B cell (primary cell): ENCODE measurements at places on chromosomes 1 and 21.

DNA sequence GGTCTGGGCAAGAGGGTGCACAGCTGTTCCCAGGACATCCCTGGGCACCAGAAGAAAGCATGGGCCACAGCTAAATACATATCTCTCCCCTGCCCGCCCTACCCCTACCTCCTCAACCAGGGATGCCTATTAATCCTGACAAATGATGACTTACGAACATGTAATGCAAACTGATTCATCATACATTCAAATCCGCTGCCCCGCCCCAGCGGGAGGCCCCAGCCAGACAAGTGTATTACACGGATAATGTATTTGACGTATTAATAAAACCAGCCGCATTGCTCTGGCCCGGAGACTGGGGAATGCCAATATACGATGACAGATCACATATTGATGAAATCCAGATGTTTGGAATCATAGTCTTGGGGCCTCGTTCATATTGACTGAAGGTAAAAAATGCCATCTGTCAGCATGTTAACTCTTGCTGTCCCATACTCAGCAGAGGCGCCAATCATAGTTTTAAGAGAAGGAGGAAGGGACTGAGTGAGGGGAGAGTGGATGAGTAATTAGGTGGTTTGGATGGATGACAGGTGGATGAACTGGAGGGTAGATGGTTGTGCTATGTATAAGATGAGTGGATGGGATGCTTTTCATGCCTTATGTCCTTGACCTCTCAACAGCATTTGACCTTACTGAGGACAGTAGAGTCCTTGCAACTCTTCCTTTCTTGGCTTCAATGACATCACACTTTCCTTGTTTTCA lies 68.2 kb downstream of the TMEM53 start:
- H3K27ac ChIP-seq: no peak overlapping the region
- H3K4me1 ChIP-seq: no peaks in the 10 kb centered on the region

DNA sequence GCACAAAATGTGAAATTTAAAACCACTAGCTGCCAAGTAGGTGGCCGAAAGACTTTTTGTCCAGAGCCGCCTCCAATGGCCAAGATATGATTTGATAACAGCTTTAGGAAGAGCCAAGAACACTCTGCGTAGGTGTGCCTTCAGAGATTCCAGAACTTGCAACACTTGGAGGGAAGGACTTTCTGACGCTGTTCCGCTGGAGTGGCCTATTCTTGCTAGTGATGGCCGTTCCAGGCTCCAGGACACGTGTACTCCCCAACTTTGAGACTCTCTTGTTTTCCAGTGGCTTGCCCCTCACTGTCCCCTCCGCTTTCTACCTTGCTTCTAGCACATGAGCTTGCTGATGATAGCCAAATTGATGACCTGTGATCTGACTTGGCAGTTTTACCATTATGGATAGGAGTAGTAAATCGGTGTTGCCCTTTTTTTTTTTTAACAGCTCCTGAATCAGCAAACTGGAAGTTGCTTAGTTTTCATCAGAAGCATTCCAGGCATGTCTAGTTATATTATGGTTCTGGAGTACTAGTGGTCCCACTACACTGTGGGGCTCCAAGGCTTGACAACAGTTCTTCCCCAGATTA lies 1.0 kb downstream of the PRDX6 start:
- H3K36me3 ChIP-seq: peaks cover 2% of the 10 kb centered on the region
- peak overlapping the region; percentile 83 for H3K27ac ChIP-seq
- H3K4me3 ChIP-seq: peak overlapping the region; percentile 71
- H3K4me1 ChIP-seq: peaks cover 23% of the 10 kb centered on the region
- H3K27me3 ChIP-seq: no peaks in the 10 kb centered on the region

DNA sequence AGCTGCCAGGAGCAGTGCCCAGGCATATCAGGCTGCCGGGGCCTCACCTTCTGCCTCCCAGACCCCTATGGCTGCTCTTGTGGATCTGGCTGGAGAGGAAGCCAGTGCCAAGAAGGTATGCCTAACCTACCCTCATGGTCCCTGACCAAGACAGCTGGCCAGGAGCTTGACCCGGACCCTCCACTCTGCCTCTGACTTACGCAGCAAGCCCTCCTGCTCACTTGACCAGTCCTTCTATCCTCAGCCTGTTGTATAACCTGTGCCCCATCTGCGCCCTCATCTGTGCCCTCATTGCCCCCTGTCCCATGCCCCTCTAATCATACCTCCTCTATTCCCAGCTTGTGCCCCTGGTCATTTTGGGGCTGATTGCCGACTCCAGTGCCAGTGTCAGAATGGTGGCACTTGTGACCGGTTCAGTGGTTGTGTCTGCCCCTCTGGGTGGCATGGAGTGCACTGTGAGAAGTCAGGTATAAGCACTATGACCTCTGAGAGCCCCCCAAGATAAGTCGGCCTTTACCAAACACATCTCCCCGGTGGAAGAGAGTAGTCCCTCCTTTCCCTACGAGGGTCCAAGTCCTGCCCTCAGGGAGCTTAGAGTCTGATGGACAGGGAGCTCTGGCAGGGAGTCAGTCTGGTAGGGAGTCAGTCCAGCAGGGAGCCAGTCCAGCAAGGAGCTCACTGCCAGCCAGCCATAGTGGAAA lies 6.8 kb downstream of the TIE1 start:
- H3K27me3 ChIP-seq: no peaks in the 10 kb centered on the region
- H3K4me1 ChIP-seq: no peaks in the 10 kb centered on the region
- H3K27ac ChIP-seq: no peak overlapping the region
- no peaks in the 10 kb centered on the region for H3K36me3 ChIP-seq
- no peak for DNase-seq

DNA sequence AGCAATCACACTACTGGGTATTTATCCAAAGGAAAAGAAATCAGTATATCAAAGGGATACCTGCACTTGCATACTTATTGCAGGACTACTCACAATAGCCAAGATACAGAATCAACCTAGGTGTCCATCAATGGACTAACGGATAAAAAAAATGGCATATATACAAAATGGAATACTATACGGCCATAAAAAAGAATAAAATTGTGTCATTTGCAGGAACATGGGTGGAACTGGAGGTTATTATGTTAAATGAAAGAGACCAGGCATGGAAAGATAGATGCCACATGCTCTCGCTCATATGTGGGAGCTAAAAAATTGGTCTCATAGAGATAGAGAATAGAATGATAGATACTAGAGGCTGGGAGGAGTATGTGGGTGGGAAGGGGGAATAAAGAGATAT lies 29.3 kb upstream of the CAP1 start:
- no peaks in the 10 kb centered on the region for H3K27me3 ChIP-seq
- peaks cover 26% of the 10 kb centered on the region for H3K4me1 ChIP-seq
- H3K36me3 ChIP-seq: no peaks in the 10 kb centered on the region
- no peak for DNase-seq
- H3K4me3 ChIP-seq: no peak overlapping the region

DNA sequence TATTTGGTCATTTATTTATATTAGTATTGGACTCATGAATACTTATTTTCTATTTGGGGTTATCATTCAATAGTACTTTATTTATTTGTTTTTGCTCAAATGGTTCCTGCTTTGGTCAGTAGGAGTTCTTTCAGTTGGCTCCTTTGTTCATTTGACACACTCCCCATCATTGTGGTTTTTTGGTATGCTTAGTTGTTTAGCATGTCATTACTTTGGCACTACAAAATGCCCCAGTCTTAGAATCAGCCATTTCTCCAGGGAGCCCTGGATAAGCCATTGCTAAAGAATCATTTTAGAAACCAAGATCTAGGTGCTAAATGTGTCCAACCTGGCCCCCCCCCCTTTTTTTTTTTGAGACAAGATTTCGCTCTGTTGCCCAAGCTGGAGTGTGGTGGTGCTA lies 61.7 kb upstream of the MRPS6 start:
- DNase-seq: no peak
- H3K27ac ChIP-seq: no peak overlapping the region
- H3K4me3 ChIP-seq: no peak overlapping the region
- H3K36me3 ChIP-seq: no peaks in the 10 kb centered on the region
- no peaks in the 10 kb centered on the region for H3K4me1 ChIP-seq
- no peaks in the 10 kb centered on the region for H3K27me3 ChIP-seq

GRCh38 chr1:111204983-111205713 lies 4.7 kb upstream of the DENND2D start:
- H3K36me3 ChIP-seq: no peaks in the 10 kb centered on the region
- H3K27ac ChIP-seq: peak overlapping the region; percentile 88
- H3K4me3 ChIP-seq: peak overlapping the region; percentile 85
- DNase-seq: peak; percentile 64

GRCh38 chr1:243731301-243731891 lies 118.6 kb downstream of the AKT3 start:
- H3K4me3 ChIP-seq: no peak overlapping the region
- H3K4me1 ChIP-seq: peaks cover 22% of the 10 kb centered on the region

DNA sequence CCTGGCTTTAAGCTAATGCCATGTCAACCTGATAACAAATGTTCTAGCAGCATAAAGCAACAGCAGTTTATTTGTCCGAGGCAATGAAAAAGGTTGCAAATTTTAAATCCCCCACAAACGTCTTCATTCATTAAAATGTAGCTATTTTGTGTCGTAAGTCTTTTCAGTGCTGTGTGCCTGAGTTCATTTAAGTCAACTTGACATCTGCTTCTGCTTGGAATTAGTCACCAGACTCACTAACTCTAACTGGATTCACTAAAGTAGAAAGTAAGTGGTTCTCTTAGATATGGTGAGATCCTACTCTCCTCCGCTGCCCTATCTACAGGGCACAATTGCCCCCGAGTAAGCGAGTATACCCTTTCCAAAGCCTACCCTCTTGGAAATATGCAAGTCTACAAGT lies 118.4 kb upstream of the CHRM3 start:
- no peaks in the 10 kb centered on the region for H3K4me1 ChIP-seq
- no peak overlapping the region for H3K27ac ChIP-seq
- no peaks in the 10 kb centered on the region for H3K36me3 ChIP-seq
- H3K4me3 ChIP-seq: no peak overlapping the region

DNA sequence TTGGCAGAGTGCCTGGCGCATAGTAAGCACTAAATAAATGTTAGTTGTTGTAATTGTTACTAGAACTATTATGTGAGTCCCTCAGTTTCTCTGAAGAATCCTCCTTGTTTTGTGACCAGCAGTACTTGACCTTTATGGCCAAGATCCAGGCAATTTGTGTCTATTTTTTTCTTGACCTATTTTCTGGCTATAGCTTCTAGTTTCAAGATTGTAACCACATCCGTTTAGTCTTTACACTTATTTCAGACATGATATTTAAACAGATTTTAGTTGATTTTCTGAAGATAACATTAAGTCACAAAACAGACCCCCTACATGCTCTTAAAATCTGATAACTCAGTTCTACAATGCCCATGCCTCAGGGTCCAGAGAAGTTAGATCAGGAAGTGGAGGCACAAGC lies 50.3 kb downstream of the CDC7 start:
- no peak overlapping the region for H3K4me3 ChIP-seq
- no peak overlapping the region for H3K27ac ChIP-seq
- H3K4me1 ChIP-seq: peaks cover 15% of the 10 kb centered on the region
- H3K27me3 ChIP-seq: no peaks in the 10 kb centered on the region

GRCh38 chr1:217251121-217251520 lies 379.8 kb downstream of the GPATCH2 start:
- H3K27ac ChIP-seq: no peak overlapping the region
- H3K27me3 ChIP-seq: no peaks in the 10 kb centered on the region
- no peaks in the 10 kb centered on the region for H3K36me3 ChIP-seq
- no peaks in the 10 kb centered on the region for H3K4me1 ChIP-seq

DNA sequence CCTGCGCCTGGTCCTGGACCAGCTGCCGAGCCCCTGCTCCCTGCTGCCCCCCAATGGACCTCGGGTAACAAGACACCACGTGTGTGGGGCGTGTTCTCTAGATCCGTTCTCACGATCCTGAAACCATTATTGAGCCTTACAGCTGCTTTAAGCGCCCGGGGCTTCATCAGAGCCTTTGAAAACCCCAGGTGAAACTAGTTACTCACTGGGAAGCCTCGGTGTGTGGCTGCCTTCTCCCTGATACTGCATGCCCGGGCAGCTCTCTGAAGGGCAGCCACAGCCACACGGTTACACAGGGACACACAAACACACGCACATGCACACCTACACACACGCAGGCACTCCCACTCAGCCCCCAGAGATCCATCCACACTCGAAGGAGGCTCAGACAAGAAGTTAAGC lies 5.3 kb downstream of the HES2 start:
- H3K36me3 ChIP-seq: no peaks in the 10 kb centered on the region
- no peak overlapping the region for H3K27ac ChIP-seq
- H3K4me3 ChIP-seq: no peak overlapping the region
- H3K27me3 ChIP-seq: peaks cover 45% of the 10 kb centered on the region
